Stimulated activated naive CD4-positive, alpha-beta T cell (primary cell): ENCODE measurements at places on chromosomes 1 and 21.

- no peak for DNase-seq
Measured at GRCh38 chr1:194600716-194601115, 1414.3 kb upstream of the B3GALT2 start.

GRCh38 chr1:101407505-101408211 lies 170.8 kb downstream of the S1PR1 start:
- DNase-seq: no peak

DNA sequence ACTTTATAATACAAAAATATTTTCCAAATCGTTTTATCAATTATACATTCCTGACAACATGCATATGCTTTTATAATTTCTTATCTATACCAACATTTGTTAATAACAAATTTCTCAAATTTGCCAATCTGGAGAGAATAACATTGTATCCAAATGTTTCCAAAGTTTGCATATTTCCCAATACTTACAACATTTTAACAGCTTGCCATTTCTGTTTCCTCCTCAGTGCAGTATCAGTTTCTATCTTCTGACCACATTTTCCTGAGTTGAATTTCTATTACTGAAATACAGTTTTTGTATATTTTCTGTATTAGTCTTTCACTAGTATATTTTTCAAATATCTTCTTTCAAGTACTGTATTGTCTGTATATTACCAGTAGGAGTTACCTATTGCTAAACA lies 1594.3 kb downstream of the PLA2G4A start:
- DNase-seq: no peak

- no peak for DNase-seq
Measured at GRCh38 chr1:245971711-245972085, 535.4 kb downstream of the SMYD3 start.

- DNase-seq: no peak
Measured at GRCh38 chr1:20958430-20958829, 171.3 kb upstream of the HP1BP3 start.

DNA sequence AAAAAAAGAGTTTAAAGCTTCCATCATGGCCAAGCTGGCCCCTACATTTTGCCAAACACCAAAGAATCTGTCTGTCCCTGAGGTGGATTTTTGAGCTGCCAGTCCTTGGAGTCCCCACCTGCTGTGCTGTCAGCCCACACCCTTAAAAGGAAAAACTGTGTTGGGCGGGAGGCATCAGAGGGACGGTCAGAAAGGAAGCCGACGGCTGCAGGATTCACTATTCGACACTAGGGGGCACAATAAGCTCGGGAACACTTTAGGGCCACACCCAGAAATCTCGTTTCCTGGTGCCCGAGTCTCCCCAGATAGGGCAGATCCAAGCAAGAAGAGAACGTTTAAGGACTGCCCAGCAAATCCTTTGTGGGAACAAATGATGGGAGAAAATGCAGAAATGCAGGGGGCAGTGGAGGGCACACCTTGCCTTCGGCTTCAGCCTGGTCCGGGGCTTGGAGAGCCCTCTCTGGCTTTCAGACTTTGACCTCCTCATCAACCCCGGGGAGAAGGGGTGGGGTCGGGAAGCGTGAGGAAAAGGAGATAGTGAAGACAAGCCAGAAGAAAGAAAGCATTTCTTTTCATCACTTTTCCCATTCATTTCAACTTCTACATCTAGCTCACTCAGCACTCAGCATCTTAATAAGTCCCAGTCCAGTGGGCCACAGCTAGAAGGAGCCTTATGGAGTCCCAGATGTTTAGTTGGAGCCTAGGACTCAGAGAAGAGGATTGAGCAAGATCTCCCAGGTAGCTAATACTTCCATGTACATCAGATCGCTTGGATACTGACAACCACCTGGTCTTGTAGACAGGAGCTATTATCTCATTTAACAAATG lies 5.0 kb upstream of the CTTNBP2NL start:
- DNase-seq: peak; percentile 54

- DNase-seq: no peak
Measured at GRCh38 chr1:195933835-195934234, 674.4 kb downstream of the KCNT2 start.

GRCh38 chr1:153386500-153386901 lies 4.4 kb downstream of the S100A8 start:
- no peak for DNase-seq

- DNase-seq: no peak
Measured at GRCh38 chr1:112692681-112693080, 14.2 kb downstream of the RHOC start.

DNA sequence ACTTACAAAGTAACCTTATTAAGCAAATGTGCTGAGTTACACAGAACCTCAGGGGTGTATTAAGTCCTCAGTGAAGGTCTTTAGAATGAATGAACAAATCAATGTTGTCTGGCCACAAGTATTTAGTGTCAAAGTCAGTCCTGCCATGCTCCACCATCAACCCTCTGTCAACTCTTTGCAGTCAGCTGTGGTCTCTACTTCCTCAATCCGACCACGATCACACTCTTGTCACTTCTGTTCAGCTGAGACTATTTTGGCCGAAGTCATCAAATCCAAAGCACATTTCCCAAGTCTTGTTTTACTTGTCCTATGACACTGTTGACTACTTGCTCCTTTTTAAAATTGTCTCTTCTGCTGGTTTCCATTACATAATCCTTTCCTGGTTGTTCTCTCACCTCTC lies 173.5 kb downstream of the ST6GALNAC5 start:
- no peak for DNase-seq

GRCh38 chr1:230341162-230341546 lies 85.0 kb downstream of the PGBD5 start:
- DNase-seq: no peak

DNA sequence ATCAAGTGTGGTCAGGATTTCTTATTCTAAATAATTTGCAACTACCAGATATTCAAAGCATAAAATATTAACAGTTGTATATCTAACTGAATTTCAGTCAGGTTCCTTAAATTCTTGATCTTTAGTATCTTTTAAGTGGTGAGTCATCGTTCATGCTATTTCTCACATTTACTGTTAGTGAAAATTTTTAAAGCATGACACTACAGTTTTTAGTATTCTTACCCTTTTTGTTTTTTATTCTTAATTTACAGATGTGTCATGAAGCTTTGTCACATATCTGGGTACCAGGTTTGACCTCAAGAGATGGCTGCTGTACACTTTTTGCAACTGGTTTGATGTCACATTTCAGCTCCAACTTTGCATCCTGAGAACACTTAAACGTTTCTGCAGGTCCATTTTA lies 12.7 kb downstream of the AKIRIN1 start:
- DNase-seq: no peak

- DNase-seq: no peak
Measured at GRCh38 chr1:9869831-9870251, 40.2 kb downstream of the CTNNBIP1 start.

DNA sequence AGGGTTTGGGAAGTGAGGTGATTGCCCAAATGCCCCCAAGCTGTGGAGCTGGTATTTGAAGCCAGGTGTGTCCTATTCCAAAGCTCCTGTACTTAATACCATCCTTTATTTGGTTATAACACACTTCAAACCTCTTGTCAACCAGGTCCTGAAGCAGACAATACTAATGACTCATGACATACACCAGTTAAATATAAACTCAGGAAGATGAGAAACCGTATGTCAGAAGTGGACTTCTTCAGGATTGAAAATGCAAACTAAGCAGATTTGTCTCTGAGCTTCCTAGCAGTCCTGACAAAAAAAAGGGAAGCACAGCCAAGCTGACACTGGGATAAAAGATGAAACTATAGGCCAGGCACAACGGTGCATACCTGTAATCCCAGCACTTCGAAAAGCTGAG lies 70.6 kb downstream of the ALPL start:
- DNase-seq: no peak

DNA sequence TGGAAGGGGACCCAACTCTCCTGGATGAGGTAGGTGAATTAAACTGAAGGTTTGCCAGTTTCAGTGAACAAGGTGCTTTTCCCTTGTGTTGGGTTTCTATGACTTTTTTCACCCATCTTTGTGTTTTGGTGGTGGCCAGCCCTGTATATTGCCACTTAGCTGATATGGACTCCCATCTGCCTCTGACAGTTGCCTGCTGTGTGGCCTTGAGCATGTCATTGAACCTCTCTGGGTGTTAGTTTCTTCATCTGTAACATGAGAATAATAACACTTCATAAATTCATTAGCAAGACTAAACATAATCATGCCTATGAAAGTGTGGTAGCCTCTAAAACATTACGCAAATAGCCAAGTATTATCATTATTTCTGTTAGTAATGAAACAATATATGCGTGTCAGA lies 141.7 kb downstream of the PBX1 start:
- DNase-seq: no peak

GRCh38 chr21:41466024-41466820 lies 40.2 kb downstream of the MX1 start:
- no peak for DNase-seq

DNA sequence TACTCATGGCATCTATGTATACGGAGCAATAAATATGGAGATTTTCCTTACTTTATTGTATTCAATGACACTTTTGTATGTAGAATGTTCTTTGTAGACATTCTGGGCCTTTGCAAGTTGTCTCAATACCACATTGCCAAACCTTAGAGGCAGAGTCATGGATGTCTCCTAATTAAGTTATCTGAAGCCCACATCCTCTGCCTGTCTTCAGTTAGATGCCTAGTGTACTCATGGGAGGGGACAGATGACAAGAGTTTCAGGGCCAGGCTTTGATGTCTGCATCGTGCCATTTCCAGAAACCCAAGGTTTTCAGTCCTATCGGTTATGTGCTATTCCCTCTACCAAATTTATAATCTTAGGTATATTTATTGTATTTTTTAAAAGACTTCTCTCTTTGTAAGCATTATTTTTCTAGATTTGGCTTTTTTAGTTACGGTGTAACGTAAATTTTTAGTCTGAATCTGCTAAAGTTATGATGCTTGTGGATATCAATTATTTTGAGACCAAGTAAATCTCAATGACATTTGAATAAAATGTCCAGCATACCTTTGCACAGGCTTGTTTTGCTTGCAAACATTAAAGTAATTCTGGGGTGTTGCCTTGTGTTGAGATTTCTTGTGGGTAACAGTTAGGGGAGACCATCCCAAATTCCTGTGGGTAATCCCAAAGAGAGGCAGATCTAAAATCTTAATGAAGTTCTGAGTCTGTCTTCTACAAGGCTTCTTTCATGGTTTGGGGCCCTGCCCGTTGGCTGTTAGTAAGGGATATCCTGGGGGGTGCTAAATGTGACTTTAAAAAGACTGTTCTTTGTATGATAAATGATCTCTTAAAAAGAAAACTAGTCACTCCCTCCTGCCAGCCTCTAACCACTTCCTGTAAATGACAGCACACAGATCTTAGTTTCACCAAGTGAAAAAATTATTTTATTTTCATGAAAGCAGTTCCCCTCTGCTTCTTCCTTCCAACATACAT lies 8.0 kb upstream of the MACF1 start:
- peak; percentile 20 for DNase-seq

DNA sequence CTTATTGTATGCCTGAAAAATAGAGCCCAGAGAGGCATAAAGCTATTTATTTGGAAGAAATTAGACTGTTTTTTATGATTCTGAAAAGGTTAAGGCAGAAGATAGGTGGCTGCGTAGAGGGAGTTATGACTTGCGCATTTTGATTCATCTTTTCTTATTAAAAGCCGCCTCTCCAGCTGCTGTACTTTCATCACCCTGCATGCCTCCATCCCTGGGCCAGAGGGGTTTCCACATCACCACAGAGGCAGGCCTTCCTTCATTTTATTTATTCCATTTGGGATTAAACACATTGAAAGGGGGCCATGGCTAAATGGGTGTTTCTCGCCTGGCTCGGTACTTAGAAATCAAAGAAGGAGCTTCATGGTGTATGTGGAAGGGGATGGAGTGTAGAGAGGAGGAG lies 14.6 kb upstream of the RGS8 start:
- DNase-seq: no peak

GRCh38 chr1:234887016-234887900 lies 241.4 kb downstream of the TOMM20 start:
- DNase-seq: no peak

DNA sequence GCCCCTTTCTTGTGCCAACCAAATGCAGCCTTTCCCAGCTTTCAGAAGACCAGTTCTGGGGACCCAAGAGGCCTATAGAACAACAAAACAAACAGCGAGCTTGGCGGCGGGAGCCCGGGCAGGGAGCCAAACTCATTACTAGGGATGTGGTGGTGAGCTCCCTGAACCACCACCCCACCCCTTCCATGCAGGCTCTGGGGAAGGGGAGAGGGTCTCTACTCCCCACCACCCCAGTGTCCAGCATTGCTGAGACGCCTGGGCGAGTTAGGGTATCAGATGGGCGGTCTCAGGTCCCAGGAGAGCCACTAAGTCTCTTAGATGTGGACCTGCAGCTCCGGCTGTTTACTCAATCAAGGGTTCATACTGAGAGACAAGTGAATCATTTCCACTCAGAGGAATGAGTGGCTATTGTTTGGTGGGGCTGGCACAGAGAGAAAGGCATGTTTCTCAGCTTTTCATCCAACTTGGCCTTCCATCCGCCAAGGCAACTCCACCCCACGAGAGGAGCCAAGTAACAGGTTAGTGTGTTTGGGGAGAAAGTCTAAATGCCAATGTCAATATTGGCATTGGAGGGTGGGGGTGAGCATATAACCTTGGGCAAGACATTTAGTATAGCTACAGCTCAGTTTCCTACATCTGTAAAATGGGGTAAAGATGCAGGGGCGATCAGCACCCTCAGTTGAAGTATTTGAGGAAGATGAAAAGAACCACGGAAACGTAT lies 40.9 kb downstream of the PLXNA2 start:
- DNase-seq: no peak

DNA sequence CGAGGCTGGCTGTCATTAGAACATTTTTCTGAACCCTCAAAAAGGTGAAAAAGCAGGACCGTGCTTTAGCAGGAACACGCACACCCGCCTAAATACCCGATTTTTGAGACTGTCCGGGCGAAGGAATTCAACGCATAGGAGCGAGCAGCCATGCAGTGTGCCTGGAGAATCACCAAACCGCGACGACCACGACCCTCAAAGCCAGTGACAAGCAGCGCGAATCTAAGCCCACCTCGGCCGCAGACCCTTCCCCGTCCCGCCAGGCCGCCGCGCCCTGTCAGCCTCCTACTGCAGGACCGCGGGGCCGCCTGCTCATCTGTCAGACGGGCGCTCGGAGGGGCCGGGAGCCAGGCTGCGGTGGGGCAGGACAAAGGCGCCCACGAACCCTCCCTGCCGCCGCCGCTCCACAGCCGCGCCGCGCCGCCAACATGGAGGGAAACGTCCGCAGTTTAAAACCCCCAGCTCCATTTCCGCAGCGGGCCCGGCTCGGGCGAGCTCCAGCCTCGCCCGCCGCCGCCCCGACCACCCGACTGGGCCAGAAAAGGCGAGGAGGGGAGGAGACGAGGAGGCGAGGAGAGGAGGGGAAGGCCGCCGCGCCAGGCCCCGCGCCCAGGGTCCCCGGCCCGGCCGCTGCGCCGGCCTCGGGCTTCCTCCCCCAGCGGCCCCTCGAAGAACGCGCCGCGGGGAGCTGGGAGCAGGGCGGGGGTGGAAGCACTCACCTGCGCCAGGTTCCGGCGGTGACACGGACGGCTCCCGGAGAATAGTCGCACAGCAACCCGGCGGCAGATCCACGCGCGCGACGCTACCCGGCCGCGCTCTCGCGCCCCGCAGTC lies at the start of gene LBR:
TSS of gene LBR (minus strand) at position 804 of the 833 bp plus-strand sequence. CDS start 3,963 bp downstream, outside the sequence.
- no peak for DNase-seq

- no peak for DNase-seq
Measured at GRCh38 chr1:178417858-178418257, 78.9 kb downstream of the CLEC20A start.

GRCh38 chr1:22233222-22233621 lies 90.3 kb upstream of the WNT4 start:
- no peak for DNase-seq

- peak; percentile 32 for DNase-seq
Measured at GRCh38 chr1:160664573-160665051, 17.8 kb upstream of the SLAMF1 start.

- DNase-seq: no peak
Measured at GRCh38 chr1:19757641-19758040, 42.1 kb downstream of the TMCO4 start.
